ENCODE measurements at places on chromosomes 4 and X. TPM values are rescaled to one million over a fixed set of nuclear protein-coding genes. Genes with fewer than 3 reads are reported as not detected.

The NEUROG2 gene
- total RNA-seq = not detected

The GPR82 gene
- total RNA-seq = not detected

The MAGEB10 gene
- not detected for total RNA-seq

The SYP gene
- total RNA-seq = not detected

The ZDHHC15 gene
- not detected for total RNA-seq

The SLC16A2 gene
- 8.4 TPM for total RNA-seq

The SH3D19 gene
- total RNA-seq = 59.5 TPM

The SEC24B gene
- 20.2 TPM for total RNA-seq

The MAD2L1 gene
- total RNA-seq = 36.6 TPM

The RBM46 gene
- not detected for total RNA-seq

The ZNF718 gene
- total RNA-seq = 3.4 TPM

The EDA2R gene
- 16.1 TPM for total RNA-seq

The CLCN3 gene
- total RNA-seq = 50.0 TPM

The CCDC160 gene
- total RNA-seq = not detected

The VSIG1 gene
- 0.35 TPM for total RNA-seq

The DGAT2L6 gene
- not detected for total RNA-seq

The GPR50 gene
- total RNA-seq = not detected

The KLHL4 gene
- 3.4 TPM for total RNA-seq

The NSG1 gene
- total RNA-seq = 0.35 TPM

The SPANXN4 gene
- not detected for total RNA-seq

The SRPK3 gene
- not detected for total RNA-seq

The CSAG3 gene
- total RNA-seq = not detected

The MAGEB1 gene
- total RNA-seq = not detected

The HPF1 gene
- total RNA-seq = 64.9 TPM

The GAGE12E gene
- total RNA-seq = not detected

The SSX1 gene
- total RNA-seq = not detected

The EGFL6 gene
- not detected for total RNA-seq

The ARSJ gene
- 24.5 TPM for total RNA-seq

The MUC7 gene
- total RNA-seq = not detected

The CAPN6 gene
- total RNA-seq = 0.18 TPM

The GASK1B gene
- 24.8 TPM for total RNA-seq

The HELT gene
- total RNA-seq = not detected

The KCNIP4 gene
- not detected for total RNA-seq

The TMSB4X gene
- 5,169 TPM for total RNA-seq

The FGF5 gene
- total RNA-seq = 2.8 TPM

The PPP2R2C gene
- total RNA-seq = not detected

The PABPC1L2A gene
- not detected for total RNA-seq

The FAM47A gene
- not detected for total RNA-seq

The C4orf50 gene
- not detected for total RNA-seq

The FMR1 gene
- total RNA-seq = 8.1 TPM

The RTL3 gene
- total RNA-seq = under 0.01 TPM

The COX7B2 gene
- not detected for total RNA-seq

The FSTL5 gene
- not detected for total RNA-seq

The CYTL1 gene
- total RNA-seq = not detected

The GLA gene
- total RNA-seq = 53.7 TPM

The RAB41 gene
- total RNA-seq = not detected

The RAI2 gene
- total RNA-seq = not detected

The ARMCX2 gene
- 107 TPM for total RNA-seq
